ENCODE measurements at places on chromosomes 6 and 20.

GRCh38 chr6:140027219-140027618 is 652.8 kb upstream of the CITED2 start:
- no peak for DNase-seq

DNA sequence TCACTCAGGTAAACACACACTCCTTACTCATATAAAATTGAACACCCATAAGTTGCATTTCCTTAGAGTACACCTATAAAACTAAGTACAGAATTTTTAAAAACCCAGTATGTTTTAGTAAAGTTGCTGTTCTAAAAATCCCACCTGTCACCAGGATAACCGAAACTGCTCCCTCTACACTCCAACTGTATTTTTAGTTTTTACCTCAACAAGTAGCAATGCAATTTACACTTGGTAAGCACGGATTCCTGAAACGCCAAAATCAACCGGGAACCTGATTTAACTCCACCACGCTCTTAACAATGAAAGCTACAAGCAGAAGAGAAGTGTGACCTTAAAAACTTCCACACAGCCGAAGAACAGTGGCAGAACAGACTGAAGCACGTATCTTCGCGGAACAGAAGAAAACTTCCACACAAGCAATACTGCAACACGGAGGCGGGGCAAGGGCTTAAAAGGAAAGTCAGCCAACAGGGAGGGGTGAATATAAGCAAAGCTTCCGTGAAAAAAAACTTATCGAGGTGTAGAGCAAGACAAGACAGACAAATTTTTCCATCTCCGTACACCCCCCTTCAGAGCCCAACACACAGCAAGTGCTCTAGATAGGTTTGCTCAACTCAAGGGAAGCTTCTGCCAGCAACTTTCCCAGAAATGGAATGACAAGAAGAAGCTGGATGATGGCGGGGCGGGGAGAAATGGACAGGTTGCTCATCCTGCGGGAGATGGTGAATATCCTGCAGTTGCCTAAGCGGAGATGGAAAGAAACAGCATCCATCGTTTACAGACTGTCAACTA is 1.4 kb downstream of the STAU1 start:
- DNase-seq, result no peak

DNA sequence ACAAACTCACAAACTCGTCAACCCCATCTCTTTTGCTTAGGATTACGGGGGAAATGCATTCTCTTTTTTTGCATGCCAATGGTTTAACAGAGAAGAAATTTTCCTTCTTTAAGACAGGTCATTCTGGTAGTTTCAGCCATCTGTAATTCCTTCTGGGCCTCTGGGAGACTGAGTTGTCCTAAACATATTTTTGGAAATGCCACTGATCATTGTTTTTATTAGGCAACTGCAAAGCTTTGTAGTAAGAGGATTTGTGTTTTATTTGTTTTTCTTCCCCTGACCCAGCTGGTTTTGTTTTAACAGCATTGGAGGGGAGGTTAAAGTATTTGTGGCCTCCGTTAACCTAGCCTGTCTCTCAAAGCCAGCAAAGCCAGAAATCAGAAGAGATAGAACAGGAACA is 73.1 kb upstream of the ISM1 start:
- DNase-seq, result no peak

- no peak for DNase-seq
Measured at GRCh38 chr20:53042521-53042920, 70.4 kb downstream of the TSHZ2 start.

DNA sequence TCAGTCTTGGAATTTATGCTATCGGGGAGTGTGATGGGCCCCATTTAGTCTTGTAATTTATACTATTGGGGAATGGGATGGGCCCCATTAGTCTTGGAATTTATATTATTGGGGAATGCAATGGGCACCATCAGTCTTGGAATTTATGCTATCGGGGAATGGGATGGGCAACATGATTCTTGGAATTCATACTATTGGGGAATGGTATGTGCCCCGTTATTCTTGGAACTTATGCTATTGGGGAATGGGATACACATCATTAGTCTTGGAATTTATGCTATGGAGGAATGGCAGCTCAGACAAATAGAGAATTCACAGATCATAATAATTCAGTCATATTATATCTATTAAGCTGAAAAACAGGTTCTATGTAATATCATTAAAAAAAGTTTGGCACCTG is 300.3 kb downstream of the SMOC2 start:
- no peak for DNase-seq

DNA sequence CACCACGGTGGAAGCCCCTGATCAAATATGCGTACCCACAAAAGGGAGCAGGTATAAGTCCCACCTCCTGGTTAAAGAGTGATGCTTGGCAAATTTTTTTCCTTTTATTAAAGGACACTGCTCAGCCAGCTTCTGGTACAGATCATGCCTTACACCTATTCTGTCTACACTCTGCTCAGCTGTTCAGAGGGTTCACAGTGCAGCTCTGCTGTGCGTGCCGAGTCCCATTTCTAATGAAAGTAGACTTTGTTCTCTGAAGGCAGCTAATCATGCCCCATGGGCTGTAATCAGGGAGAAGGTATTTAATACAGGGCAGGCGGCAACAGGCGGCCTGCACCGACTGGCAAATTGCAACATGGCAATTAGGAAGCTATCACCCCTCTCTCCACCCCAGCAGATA is 16.3 kb downstream of the LRRC73 start:
- no peak for DNase-seq

DNA sequence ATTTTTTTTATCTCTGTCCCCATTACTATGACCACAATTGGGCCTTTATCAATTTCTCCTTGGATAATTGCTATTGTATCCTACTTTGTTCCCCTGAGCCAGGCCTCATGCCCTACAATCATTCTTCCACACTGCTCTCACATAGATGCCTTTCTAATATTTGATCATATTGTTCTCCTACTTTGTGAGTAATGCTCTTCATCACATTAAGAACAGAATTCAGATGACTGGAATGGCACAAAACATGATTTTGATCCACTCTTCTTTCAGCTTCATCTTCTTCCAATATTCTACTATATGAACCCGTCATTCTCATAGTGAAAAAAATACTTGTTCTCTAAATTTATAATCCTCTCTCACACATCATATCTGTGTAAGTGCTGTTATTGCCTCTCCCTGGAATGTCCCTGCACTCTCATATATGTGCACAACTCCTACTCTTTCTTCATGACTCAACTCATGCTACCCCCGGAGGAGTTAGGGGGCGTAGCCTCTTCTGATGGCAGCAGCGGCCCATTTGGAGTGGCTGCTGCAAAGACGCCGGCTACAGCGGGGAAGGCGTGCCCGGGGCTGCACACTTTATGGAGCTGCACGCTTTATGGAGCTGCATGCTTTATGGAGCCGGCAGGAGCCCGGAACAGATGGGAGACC is 25.3 kb upstream of the HACE1 start:
- DNase-seq, result no peak

DNA sequence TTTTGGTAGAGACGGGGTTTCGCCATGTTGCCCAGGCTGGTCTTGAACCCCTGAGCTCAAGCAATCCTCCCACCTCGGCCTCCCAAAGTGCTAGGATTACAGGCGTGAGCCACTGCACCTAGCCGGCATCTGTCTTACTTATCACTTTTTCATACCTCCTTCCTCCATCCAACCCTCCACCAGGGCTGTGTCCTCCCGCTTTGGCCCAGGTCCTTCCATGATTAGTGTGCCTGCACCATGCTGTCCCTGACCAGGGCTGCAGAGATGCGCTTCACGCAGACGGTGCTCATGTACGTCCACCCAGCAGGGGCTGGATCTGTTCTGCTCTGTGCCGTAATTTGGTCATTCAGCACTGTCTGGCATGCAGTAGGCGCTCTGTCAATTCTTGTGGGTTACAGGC is 85.8 kb downstream of the SRC start:
- no peak for DNase-seq

DNA sequence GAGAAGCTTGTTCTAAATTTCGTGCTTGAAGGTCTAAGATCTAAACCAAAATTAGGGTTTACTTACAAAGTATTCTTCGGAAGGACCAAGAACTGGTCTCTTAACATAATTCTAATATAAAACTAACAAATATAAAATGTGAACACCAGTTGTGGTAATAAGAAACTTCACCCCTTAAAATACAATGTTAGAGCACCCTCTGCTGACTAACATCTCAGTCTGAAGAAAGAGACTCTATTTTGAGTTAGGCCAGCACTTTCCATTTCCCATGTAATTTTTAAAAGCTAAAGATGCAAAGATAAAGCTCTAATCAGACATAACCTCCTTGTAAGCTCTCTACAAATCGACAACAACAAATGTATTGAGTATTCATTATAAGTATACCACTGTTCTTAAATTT is 24.6 kb downstream of the ATG5 start:
- DNase-seq, result no peak

DNA sequence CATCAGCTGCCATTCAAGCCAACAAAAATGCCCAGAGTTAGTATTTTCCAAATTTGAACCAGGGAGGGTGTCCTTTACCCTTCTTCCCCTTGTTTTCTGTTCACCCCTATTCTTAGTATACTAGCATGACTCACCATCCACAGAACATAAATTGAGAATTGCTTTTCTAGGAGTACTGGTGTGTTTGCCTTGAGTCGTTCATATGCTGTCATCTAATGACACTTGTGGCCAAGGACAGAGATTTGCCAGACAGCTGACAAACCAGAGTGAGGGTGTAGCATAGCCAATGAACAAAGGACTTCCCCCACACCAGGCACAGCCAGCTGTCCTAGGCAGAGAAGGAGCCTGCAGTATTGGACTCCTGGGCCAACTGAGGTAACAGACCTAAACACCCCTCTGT is 62.2 kb downstream of the FILIP1 start:
- DNase-seq, result no peak

DNA sequence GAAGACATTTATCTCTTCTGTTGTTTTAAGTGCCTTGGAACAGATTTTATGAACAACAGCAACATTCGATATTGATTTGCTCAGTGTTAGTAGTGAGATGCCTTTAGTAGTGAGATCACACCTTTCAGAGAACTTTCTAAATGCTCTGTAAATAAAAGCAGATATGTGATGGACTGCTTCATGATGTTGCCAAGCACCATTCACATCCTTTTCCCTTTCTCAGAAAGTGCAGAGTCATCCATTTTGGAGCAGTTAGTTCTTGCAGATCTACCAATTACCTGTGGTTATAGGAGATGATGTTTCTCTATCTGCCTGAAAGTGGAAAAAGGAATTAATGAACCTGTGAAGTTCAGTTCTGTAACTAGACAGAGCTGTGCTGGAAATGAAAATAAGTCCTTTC is 27.0 kb downstream of the CBFA2T2 start:
- no peak for DNase-seq

DNA sequence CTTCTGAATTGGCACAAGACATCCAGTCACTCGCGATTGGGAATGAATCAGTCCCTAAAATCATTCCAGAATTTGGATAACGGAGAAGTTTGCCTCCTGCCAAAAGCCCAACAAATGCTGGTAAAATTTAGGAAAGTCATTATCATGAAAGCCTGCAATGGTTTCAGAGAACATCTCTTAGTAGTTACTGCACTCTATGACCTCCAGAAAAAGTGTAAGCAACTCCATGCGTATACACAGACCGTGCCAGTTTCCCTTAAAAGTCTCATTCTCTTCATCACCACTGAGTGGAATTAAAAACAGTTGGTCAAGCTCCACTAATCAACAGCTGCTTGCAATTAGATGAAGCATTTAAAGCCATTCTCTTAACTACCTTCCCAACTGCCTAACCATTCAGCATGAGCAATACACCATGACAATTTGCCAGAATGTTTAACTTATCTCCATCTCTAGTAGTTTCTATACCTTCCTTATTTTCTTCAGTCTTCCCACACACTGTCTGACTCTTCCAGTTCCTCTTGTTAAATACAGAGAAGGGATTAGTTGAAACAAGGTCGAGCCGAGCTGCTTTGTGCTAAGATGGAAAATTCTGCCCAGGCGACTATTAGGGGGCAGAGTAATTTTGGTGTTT is 183.6 kb upstream of the PRDM1 start:
- no peak for DNase-seq

DNA sequence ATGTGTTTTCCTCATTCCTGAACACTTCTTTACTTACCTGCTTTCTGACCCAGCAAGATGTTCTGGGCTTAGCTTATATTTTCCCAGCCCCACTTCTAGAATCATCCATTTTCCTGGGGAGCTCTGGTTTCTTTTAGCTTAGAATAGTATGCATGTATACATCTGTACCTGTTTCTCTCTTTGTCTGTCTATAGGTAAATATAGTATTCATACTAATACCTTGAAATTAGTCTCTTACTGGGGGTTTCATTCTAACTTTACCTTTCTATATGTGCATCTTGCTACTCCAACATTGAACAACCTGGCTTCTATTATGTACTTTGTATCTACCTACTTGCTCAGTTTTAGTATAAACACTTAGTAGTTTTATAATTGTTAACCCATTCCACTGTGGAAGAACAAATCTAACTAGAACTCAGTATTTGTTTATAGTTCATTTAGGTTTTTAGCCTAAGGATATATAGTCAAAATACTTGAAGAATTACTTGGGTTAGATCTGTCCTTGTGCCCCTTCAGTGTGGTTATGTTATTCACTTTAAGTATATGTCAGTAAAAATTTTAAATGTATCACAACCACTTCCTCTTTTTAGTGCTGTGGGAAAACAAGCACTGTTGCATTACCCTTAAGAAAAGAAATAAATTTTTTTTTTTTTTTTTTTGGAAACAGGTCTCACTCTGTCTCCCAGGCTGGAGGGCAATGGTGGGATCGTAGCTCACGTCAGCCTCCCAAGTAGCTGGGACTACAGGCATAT is 54.0 kb downstream of the ASXL1 start:
- no peak for DNase-seq

DNA sequence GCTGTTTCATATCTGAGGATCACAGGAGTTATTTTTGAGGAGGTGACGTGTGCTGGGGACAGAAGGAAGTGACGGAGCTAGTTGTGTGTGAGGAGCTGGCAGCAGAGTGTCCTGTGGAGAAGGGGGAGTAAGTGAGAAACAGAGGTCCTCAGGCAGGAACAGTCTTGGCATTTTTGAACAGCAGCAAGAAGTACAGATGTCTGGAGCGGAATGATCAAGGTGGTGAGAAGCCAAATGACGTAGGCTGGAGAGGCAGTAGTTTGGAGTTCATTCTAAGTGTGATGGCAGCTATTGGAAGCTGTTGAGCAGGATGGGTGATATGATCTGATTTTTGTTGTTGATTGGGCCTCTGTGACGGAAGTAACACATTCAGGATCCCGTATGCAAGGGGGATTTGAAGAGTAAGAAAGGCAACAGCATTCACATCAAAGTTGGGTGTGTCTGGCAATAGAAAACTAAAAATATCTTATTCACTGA is 52.3 kb downstream of the SOBP start:
- DNase-seq, result no peak

Data from SW 1271 (cell line).